ENCODE measurements at places on chromosomes 5 and 9. TPM values are rescaled to one million over a fixed set of nuclear protein-coding genes. Genes with fewer than 3 reads are reported as not detected.
A peak's percentile ranks its signal among the peaks of the same experiment; 100 is the strongest.

DNA sequence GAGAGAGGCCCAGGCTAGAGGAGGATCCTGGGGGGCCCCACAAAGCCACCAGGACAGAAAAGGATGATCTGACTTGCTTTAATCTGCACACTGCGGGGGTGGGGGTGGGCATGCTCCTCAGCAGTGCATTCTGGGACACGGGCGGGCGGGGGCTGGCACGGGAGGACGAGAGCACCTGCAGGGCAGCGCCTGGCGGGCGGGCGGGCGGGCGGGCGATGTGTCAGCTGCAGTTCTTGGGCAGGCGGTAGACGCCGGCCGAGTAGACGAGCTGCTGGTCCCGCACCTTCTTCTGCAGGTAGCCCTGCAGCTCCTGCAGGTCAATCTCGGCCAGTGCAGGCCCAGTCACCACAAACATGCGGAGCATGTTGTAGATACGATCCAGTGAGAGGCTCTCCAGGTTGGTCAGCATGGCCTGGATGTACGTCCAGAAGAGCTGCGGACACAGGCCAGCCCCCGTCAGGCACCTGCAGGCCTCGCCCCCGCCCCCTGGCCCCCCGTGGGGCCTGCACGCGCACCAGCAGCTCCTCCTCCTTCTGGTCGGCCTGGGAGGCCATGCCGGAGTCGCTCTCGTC, 3.0 kb upstream of the TMEM210 start:
- peaks cover 4% of the 10 kb centered on the region for H3K27me3 ChIP-seq
- no peak for DNase-seq
- no peaks in the 10 kb centered on the region for H3K4me1 ChIP-seq
- H3K4me3 ChIP-seq = no peak overlapping the region
- H3K27ac ChIP-seq = no peak overlapping the region

DNA sequence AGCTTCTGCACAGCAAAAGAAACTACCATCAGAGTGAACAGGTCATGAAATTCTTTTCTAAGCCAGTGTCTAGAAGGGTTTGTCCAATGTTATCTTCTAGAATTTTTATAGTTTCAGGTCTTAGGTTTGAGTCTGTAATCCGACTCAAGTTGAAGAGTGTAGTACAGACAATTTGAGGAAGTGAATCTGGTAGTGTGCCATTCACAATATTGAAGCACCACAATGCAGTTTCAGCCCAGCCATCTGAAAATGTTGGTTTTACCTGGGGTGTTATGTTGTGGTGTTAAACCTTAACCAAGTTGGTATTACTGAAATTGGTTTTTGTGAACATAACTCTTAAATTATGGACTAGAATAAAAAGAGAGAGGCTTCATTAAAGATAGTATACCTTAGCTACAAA, 77.2 kb downstream of the ADAMTS16 start:
- DNase-seq = no peak
- H3K36me3 ChIP-seq = no peaks in the 10 kb centered on the region
- peaks cover 22% of the 10 kb centered on the region for H3K4me1 ChIP-seq
- H3K27ac ChIP-seq = no peak overlapping the region
- H3K4me3 ChIP-seq = no peak overlapping the region

- no peaks in the 10 kb centered on the region for H3K27me3 ChIP-seq
- H3K27ac ChIP-seq = peak overlapping the region; percentile 83
- H3K4me3 ChIP-seq = peak overlapping the region; percentile 81
Measured at GRCh38 chr5:150488519-150489359, 19.2 kb upstream of the NDST1 start.

DNA sequence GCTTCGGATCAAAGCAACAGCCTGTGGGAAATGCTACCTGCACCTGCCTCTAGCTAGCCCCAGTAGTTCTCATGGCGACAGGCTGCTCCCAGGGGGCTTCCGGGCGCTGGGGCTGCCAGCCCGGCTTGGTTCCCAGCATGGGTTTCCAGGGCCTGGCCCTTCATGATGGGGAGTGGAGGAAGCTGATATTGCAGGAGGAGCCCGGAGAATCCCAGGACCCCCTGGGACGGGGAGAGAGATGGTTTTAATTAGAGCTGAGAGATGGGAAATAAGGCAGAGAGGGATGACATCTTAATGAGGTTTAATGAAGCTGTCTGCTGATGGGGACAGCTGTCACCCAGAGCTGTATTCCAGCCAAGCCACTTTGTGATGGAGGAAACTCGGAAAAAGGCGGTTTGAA, 78.6 kb downstream of the CFAP77 start:
- H3K27me3 ChIP-seq = peaks cover 44% of the 10 kb centered on the region
- H3K27ac ChIP-seq = no peak overlapping the region
- no peaks in the 10 kb centered on the region for H3K4me1 ChIP-seq
- H3K4me3 ChIP-seq = no peak overlapping the region
- DNase-seq = no peak

DNA sequence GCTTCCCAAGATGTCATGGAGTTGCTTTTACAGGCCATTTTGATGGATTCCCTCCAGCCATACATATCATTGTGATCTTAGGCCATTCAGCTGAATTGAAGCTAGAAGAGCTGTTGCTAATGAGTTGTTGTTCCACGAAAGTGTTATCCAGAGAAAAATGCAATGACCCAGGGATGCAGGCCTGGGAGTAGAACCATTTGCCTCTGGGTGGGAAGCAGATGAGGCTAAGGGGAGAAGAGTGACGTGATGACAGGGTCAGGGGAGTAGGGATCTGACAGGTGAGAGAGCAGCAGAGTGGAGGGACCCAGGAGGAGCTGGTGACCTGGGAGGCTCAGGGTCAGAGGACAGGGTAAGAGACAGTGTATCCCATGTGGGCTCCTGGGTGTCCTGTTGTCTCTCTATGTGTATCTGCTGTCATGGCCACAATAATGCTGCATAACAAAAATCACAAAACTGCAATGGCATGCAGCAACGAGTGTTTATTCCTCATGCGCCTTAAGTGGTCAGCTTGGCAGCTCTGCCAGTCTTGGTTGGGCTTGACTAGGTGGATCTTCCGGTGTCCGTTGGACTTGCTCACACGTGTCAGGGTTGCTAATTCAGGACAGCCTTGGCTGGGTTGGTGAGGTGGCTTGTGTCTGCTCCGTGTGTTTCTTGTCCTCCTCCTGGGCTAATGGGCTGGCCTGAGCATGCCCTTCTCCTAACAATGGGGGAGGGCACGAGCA, 90.6 kb downstream of the LIFR start:
- no peak overlapping the region for H3K27ac ChIP-seq
- peaks cover 30% of the 10 kb centered on the region for H3K4me1 ChIP-seq
- no peaks in the 10 kb centered on the region for H3K27me3 ChIP-seq
- H3K36me3 ChIP-seq = no peaks in the 10 kb centered on the region

- no peak for DNase-seq
- peak overlapping the region; percentile 69 for H3K4me3 ChIP-seq
- peaks cover 14% of the 10 kb centered on the region for H3K27me3 ChIP-seq
Measured at GRCh38 chr9:131277910-131278701, 1.8 kb upstream of the FAM78A start.

DNA sequence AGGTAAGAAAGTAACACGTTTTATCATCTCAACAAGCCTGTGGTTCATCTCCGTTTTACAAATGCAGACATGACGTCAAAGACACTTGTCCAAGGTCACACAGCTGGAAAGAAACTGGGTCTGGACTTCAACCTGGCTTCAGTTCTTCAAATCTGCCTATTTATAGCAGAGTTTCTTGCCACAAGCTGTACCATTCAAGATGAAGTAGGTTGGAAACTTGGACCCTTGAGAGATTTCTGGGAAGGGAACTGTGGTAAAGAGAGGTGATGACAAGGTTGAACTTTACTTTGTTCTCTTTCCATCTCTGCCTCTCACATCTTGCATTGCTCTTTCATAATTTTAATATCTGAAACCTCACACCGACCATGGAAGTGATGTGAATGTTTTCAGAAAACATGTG, 29.9 kb upstream of the DENND1A start:
- H3K4me3 ChIP-seq = no peak overlapping the region
- no peak overlapping the region for H3K27ac ChIP-seq
- no peak for DNase-seq
- H3K4me1 ChIP-seq = no peaks in the 10 kb centered on the region
- peaks cover 45% of the 10 kb centered on the region for H3K27me3 ChIP-seq

DNA sequence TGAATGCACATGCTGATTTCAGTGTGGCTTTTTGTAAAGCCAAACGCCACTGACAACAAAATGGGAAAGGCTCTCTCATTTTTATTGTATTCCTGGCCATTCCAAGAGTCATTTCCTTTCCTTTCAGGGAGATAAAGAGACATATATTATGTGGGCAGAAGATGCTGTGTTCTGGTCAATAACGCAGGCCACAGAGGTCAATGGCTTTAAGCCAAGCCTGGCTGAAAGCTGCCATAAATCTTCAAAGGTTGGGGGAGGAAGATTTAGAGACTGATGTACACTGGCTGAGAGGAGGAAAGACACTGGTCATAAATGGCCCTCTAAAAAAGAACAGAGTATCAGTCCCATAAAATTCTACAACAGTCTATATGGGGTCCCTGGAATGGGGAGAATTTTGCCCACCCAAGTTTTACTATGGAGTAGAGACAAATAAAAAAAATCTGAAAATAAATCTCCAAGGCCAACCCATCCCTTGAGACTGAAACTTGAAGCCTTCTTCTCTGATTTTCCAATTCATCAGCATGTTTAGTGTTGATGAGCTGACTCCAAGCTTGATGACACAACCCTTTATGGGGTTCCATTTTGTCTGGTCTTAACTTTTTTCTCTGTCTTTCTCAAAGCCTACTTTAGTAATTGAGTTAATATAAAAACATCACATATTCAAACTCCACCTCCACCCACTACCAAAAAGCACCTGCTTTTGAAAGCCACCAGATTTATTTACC, 152.1 kb upstream of the SLC24A2 start:
- DNase-seq = no peak
- no peak overlapping the region for H3K4me3 ChIP-seq
- H3K27me3 ChIP-seq = peaks cover 29% of the 10 kb centered on the region
- no peak overlapping the region for H3K27ac ChIP-seq
- H3K4me1 ChIP-seq = no peaks in the 10 kb centered on the region

DNA sequence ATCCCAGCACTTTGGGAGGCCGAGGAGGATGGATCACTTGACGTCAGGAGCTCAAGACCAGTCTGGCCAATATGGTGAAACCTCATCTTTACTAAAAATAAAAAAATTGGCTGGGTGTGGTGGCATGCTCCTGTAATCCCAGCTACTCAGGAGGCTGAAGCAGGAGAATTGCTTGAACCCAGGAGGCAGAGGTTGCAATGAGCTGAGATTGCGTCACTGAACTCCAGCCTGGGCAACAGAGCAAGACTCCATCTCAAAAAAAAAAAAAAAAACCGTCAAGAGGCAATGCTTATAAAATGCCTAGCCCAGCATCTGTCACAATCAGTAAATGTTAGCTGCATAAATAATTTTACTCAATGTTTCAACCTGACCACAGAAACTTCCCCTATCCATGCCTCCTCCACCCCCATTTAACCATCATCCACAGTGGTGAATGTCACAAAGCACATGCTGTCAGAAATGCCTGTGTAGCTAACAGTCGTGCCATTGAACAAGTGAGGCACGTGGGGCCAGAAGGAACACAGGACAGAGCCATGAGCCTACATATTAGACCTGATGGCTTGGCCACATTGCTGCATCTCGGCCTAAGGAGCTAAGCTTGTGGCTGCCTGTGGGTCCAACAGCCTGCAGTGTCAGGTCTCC, 16.8 kb upstream of the TCOF1 start:
- H3K36me3 ChIP-seq = no peaks in the 10 kb centered on the region
- no peak for DNase-seq
- no peak overlapping the region for H3K4me3 ChIP-seq
- H3K27ac ChIP-seq = no peak overlapping the region

- H3K4me3 ChIP-seq = no peak overlapping the region
- H3K27ac ChIP-seq = no peak overlapping the region
- DNase-seq = no peak
- H3K27me3 ChIP-seq = no peaks in the 10 kb centered on the region
- H3K36me3 ChIP-seq = no peaks in the 10 kb centered on the region
Measured at GRCh38 chr9:83299571-83299970, 236.6 kb upstream of the RASEF start.

- H3K36me3 ChIP-seq = no peaks in the 10 kb centered on the region
- H3K27ac ChIP-seq = no peak overlapping the region
- DNase-seq = no peak
- no peak overlapping the region for H3K4me3 ChIP-seq
- H3K27me3 ChIP-seq = peaks cover 24% of the 10 kb centered on the region
Measured at GRCh38 chr5:2192496-2192895, 309.8 kb upstream of the IRX4 start.

DNA sequence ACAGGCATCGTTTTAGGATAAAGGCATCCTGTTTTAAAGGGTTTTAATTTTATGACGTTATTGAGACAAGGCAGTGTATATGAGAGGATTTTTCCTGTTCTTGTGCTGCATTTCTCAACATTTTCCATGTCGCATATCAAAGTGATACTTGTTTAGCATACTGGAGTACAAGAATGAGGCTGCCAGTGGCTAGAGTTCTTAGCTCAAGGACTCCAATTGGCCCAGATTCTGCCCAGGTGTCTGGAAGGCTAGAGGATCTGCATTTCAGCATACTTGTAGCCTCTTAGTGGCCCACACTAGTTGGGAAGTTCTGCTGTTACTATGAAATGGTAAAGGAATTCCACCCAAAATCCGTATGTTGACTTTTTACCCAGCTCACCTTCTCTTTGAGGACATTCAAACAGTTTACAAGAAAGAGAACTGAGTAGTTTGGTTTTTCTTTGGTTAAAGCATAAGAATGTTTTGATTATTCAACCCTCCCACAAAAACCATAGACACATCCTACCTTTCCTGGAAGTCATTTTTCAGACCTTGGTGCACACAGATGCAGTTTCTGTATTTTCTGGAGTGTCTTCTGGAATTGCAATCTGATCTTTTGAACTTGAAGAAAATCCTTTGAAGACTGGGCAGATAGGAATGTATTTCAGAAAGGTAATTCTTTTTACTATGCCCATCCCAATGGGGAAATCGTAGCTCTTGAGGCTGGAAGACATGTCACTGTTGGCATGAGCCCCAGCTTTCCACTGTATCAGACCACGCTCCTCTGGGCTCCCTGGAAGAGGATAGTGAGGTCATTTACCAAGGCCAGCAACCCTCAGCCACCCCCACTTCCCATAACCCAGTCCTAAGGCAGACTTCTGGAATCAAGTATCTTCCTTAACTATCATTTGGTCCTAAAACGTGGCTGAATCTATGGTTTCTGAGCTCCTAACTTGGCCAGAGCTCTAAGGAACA, 11.3 kb downstream of the SLC23A1 start:
- H3K27ac ChIP-seq = no peak overlapping the region
- DNase-seq = no peak
- H3K36me3 ChIP-seq = peaks cover 10% of the 10 kb centered on the region
- H3K4me3 ChIP-seq = no peak overlapping the region
- no peaks in the 10 kb centered on the region for H3K27me3 ChIP-seq

GRCh38 chr5:143432658-143433239, 29.3 kb upstream of the NR3C1 start:
- H3K36me3 ChIP-seq = no peaks in the 10 kb centered on the region
- H3K27me3 ChIP-seq = no peaks in the 10 kb centered on the region
- no peak overlapping the region for H3K27ac ChIP-seq
- DNase-seq = no peak

The PHPT1 gene
- total RNA-seq = 192 TPM

The POU5F2 gene
- 0.62 TPM for total RNA-seq

The OGN gene
- 27.4 TPM for total RNA-seq

The WNT8A gene
- not detected for total RNA-seq

The PRR16 gene
- total RNA-seq = 10.7 TPM

The CKS2 gene
- total RNA-seq = 24.0 TPM

The SCGB3A2 gene
- total RNA-seq = not detected

The RASGRF2 gene
- total RNA-seq = 0.92 TPM

Data from chondrocyte (in vitro differentiated cells).